NCI-H345 (cell line): ENCODE measurements at places on chromosomes 16 and 17.

DNA sequence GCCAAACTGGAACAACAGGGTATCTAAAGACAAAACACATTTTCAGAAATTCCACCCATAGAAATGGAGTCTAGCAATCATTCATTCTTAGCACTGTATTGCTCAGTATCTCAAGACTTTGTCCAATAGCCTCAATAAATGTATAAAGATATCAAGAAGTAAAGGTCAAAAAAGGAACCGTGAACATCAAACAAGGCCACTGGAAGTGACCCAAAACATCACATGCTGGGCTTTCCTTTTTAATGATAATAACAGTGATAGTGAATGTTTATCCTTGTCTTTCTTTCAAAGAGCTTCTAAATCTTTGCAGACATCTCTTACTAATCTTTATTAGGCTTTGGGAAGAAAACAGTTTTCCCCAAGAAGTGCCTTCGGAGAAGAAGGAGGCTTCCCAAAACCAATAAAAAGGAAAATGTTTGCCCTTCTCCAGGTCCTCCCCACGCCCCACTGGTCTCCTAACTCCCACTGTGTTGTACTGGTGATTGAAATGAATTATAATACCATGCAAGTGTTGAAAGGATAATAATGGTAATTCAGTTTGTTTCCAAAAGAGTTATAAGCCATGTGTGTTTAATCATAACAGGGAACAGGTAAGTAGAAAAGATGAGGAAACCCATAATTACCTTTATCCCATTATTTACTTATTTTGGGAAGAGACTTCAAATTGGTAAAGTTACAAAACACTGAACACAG lies 18.6 kb downstream of the RNF43 start:
- DNase-seq = no peak

- no peak for DNase-seq
Measured at GRCh38 chr17:75433218-75433783, 23.1 kb upstream of the TMEM94 start.

DNA sequence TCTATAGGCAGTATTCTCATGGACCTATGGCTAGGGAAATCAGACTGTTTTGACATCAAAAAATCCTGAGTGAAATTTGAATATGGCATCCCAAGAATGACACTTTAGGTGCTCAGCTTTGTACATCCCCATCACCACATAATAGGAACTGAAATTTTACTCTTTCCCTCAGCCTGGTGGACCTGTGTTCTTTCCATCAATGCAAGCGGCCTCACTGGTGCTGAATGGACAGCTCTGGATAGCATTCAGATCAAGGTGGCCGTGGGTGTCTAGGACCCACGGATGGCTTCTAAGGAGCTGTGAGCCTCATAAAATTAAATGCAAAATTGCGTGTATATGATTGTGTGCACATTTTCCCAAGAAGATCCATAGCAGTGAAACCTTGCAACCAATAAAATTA lies 152.6 kb downstream of the MAP2K6 start:
- no peak for DNase-seq

GRCh38 chr16:586645-587590 lies 2.9 kb upstream of the RAB40C start:
- no peak for DNase-seq

DNA sequence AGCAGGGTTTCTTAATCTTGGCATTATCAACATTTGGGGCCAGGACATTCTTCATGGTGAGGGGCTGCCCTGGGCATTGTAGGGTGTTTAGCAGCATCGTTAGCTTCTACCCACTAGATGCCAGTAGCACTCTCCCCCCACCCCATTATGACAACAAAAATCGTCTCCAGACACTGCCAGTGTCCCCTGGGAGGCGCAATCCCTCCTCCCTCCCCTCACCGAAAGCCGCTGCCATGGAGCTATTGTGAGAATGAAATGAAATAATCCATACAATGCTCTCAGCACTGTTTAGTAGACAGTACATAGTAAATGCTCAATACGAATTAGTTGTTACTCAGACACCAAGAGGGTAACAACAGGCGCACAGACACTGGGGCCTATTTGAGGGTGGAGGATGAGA lies 502.9 kb downstream of the NPIPA7 start:
- DNase-seq = no peak

DNA sequence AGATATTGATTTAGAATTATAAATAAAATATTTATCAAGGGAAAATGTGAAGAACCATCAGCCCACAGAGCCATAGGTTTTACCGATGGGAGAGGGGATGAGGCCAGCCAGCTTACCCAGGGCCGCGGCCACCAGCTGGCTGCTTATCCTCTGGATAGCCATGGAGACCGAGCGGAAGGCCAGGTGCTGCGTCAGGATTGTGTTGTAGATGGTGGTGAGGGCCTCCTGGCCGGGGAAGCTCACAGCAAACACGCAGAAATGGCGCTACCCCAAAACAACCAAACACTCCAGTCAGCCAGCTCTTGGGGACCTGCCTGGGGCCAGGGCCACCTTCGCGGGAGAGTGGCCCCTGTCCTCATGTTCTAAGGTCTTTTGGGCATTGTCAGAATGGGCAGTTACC lies 97.8 kb downstream of the DNAH17 start:
- DNase-seq = no peak

DNA sequence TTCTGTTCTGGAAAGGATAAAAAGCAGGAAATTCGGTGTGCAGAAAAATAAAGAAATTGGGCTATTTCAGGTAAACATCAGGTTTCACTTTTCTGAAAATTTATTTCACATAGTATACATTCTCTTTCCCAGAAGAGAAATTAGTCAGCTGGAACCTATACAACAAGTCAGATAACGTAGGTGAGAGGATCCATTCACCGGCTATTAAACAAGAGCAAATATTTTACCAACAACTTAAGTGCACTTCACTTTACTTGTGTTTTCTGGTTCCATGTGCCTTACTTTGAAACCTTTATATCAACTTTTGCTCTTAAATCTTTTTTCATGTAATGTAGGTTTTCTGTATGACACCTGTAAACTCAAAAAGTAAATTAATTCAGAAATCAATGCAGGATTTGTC lies 839.7 kb downstream of the CDH11 start:
- DNase-seq = peak; percentile 0
